ENCODE measurements at places on chromosomes 16 and 17.

DNA sequence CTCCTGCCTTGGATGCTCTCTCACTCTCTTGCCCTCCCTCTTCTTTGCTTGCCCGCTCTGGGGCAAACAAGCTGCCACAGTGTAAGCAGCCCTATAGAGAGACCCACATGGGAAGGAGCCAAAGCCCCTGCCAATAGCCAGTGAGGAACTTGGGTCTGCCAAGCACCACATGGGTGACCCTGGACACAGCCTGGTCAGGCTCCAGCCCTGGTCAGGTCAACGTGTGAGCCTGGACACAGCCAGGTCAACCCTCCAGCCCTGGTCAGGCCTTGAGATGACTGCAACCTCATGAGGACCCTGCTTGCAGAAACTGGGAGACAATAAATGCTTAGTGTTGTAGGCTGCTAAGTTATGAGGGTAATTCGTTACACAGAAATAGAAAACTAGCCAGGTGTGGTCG is 14.3 kb upstream of the PHOSPHO1 start:
- no peak for DNase-seq

DNA sequence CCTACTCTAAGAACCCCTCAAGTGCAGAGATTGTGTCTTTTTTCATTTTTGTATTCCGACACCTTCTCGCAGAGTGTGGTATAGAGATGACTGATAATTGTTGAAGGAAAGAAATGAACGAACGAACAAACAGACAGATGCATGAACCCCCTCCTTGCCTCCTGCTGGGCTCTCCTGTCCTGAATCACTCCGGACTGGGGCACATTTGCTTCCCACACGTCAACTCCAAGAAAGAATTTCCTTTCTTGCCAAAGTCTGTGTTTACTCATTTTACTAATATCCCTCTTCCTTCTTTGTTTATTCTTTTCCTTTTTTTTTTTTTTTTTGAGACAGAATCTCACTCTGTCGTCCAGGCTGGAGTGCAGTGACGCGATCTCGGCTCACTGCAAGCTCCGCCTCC is 37.5 kb upstream of the BHLHA9 start:
- no peak for DNase-seq

- DNase-seq: no peak
These were observed 279.7 kb downstream of the SLC39A11 start for GRCh38 chr17:72812823-72813222.

- no peak for DNase-seq
These were observed 5.1 kb downstream of the RGS11 start for GRCh38 chr16:270381-271255.

GRCh38 chr17:13743906-13744305 is 142.2 kb upstream of the HS3ST3A1 start:
- no peak for DNase-seq

DNA sequence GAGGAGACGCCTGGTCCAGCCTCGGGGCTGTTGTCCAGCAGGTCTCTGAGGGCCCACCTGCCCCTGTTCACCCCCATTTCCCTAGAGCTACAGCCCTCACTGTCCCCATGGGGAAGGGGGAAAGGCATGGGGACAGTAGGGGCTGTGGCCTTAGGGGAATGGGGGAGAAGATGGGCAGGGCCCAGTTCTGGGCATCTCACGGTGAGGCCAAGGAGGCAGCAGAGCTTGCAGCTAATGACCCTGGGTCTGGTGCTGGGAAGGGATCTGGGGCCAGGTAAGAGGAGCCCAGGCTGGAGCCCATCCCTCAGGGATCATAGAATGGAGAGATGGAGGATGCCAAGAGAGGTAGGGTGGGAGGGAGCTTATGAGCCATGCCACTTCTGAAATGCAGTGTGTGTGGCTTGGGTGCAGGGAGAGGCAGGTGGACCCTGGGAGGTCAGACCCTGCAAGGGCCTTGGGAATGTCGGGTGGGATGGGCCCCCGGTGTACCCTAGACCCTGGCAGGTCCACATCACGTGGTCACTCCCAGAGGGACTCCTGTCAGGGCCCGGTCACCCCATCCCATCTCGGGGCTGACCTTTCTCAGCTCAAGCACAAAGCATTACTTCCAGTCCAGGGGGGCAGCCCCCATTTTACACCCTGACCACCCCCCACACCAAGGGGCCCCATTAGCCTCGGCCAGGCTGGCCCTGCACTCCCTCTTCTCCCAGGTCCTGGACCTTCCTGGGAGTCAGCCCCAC is 35.9 kb upstream of the KSR1 start:
- no peak for DNase-seq

GRCh38 chr16:57377080-57377841 is 5.0 kb downstream of the CX3CL1 start:
- DNase-seq: peak; percentile 24

GRCh38 chr17:38920374-38921291 is 4.8 kb upstream of the LASP1NB start:
- DNase-seq: no peak

DNA sequence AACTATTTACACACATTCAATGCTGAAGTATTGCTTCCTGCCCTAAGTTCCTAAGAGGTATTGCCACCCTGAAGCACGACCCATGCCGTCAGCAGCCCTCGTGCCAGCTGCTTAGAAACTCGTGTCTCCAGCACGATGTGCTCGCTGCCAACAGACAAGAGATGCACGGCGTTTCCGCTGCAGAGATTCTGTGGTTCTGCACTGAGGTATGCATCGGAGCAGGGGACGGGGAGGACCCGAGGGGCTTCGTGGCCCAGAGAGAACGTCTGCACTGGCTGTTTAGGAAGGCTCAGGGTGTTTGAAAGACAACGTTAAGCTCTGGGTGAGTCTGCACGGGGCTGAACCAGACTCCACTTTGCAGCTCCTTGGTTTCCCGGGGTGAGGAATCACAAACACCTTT is 82.7 kb upstream of the CREBBP start:
- no peak for DNase-seq

GRCh38 chr17:61574542-61575351 is 16.3 kb downstream of the NACA2 start:
- peak; percentile 71 for DNase-seq
